ENCODE measurements at places on chromosomes 1 and 21. TPM values are rescaled to one million over a fixed set of nuclear protein-coding genes. Genes with fewer than 3 reads are reported as not detected.
A peak's percentile ranks its signal among the peaks of the same experiment; 100 is the strongest.

LCE1B gene
- total RNA-seq = not detected

GRCh38 chr1:114215436-114215835 lies 61.8 kb upstream of the SYT6 start:
- no peak for DNase-seq

DNA sequence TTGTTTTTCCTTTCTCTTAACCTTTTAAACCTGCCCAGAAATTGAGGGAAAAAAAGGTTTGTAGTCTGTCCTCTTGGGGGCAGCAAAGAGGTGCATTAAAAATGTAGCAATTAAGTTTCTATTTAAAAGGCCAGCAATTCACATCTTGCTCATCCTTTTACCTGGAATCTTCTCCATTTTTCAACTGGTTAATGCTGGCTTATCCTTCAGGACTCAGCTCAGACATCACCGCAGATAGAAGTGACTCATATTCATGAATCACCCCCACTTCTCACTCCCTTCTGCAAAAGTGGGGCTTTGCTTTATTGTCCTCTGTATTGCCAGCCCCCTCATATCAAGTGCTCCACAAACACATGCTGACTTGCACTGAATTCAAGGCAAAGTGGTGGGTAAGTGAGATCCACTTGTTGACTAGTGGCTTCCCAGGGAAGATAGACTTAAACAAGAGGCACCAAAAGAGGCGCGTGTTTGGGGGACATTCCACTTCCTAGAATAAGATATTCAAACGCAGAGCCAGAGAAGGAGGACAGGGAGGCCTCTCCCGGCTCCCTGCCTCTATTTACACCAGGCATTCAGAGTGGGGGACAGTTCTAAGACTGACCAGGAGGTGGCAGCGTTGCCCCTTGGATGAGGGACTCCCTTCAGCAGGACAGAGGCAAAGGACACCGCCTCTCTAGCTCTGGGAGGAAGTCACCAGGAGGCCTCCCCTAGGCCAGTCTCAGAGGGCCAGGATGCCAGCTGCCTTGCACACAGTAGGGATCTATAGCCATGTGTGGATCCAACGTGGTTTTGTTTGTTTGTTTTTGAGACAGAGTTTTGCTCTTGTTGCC lies 23.2 kb upstream of the ZNF648 start:
- DNase-seq = peak; percentile 73

MEX3A gene
- 0.53 TPM for total RNA-seq

C4BPB gene
- not detected for total RNA-seq

GRCh38 chr1:96309783-96310182 lies 411.8 kb upstream of the PTBP2 start:
- peak; percentile 78 for DNase-seq

DNA sequence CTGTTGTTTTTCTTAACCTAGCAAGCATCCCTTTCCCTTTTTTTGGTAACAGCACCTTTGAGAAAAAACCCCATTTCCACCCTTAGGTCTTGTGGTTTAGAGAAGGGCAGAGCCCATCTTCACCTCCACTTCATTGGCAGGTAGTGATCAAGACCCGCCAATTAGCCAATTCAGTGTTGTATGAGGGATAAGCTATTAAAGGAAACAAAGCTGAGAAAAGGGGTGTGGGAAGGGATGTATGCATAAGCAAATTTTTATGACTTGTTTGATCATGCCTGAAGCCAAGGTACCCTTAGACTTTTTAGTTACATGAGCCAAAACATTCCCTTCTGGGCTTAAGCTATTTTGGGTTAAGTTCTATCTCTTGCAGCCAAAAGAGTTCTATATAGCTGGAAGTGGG lies 3.6 kb upstream of the ZNF697 start:
- peak; percentile 81 for DNase-seq

DNA sequence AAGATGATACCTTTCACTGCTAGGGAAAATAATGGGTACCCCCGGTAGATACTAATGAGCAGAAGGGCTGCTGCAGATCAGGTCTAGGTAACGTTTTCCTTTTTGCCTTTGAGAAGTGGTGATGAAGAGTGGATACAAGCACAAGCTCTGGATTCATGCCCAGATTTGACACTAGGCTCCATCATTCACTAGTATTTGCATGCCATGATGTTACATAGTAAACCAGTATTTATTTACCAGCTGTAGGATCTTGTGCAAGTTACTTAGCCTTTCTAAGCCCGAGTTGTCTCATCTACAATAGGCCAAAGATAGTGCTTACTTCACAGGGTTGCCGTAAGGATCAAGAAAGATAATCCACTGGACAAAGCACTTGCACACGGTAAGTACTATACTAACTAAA lies 14.2 kb downstream of the PTPN14 start:
- DNase-seq = peak; percentile 53

DNA sequence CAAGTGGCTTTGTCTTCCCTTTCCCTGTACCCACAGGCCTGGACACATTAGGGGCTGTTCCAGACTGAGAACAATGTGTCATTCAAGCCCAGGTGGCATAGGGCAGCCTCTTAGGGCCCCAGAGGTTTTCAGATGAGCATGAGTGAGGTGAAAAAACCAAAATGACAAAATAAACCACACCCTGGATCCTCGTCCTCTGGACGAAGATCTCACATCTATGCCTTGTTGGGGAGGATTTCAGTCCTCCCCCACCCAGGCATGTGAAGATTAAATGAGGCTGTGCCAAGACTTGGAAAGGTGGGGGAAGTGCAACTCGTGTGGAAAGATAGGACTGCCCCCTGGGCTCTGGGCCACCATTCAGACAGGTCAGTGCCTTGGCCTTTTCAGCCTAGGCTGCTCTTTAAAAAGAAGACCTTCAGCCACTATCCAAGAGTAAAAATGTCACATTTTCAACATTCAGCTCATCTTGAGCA lies 32.8 kb upstream of the IL19 start:
- DNase-seq = no peak

- DNase-seq = no peak
These were observed 371.6 kb downstream of the PRDM2 start for GRCh38 chr1:14071581-14071980.

DNA sequence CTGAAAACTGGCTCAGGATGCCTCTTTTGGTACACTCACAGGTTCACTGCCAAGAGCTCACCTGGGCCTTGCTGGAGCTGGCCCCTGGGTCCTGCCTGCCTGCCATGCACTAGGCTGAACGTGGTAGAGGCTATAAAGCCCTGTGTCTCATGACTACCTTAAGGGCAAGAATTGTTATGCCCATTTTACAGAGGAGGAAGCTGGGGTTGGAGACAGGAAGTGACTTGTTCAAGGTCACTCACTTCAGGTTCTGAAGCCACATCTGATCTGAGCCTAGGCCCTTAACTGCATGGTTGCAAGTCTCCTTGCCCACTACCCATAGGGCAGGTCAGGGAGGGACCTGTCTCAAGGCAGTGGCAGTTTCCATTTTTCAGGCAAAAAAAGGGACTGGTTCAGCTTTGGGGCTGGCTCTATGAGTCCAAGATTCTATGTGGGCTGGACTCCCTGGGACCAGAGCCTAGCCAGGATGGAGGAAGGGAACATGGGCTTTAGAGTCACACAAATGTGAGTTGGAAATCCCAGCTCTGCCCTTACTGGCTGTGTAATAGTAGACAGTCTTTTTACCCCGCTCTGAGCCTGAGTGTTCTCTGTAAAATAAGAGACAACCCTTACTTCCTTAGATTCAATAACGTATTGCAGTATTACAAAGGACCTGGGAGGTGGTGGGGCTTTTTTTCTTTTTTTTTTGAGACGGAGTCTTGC lies 7.8 kb downstream of the STK40 start:
- no peak for DNase-seq
